ENCODE measurements at places on chromosomes 2 and 18. TPM values are rescaled to one million over a fixed set of nuclear protein-coding genes. Genes with fewer than 3 reads are reported as not detected.

KLHL14 gene
- not detected for total RNA-seq

GPR155 gene
- 4.8 TPM for total RNA-seq

PTMA gene
- 522 TPM for total RNA-seq

MREG gene
- total RNA-seq: 0.71 TPM

DPP4 gene
- 251 TPM for total RNA-seq

C2orf81 gene
- 0.57 TPM for total RNA-seq

Measured in smooth muscle cell of bladder (primary cell).